ENCODE measurements at places on chromosomes 11 and 22.

DNA sequence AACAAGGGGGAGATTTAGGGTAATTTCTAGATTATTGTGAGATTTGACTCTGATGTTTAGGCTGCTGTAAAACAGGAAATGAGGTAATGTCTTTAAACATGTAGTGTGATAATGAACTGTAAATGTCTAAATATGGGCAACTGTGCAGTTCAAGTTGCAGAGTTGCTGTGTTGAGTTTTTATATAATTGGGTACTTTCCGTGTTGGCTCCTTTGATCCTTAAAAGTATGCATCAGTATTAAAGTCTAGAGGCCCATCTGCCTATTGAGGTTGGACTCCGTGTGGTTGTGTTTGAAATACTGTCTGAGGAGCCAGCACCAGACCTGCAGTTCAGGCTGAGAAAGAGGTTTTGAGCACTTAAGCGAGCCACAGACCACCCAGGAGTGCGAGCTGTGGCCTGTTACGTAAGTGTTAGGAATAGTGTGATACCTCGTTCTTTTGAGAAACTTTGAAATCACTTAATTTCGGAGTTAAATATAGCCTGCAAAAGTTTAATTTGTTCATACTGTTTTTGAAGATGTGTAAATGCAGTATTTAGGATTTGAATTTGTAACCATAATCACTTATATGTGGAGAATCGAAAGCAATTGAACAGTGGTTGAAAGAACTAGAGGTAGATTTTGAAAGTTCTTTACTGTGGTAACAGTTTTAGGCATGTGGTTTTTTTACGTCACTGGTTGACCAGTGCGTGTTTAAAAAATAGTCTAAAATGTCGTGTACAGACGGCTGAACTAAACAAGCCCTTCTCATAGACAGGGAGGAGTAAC, 9.0 kb downstream of the FAM118A start:
- DNase-seq = no peak

DNA sequence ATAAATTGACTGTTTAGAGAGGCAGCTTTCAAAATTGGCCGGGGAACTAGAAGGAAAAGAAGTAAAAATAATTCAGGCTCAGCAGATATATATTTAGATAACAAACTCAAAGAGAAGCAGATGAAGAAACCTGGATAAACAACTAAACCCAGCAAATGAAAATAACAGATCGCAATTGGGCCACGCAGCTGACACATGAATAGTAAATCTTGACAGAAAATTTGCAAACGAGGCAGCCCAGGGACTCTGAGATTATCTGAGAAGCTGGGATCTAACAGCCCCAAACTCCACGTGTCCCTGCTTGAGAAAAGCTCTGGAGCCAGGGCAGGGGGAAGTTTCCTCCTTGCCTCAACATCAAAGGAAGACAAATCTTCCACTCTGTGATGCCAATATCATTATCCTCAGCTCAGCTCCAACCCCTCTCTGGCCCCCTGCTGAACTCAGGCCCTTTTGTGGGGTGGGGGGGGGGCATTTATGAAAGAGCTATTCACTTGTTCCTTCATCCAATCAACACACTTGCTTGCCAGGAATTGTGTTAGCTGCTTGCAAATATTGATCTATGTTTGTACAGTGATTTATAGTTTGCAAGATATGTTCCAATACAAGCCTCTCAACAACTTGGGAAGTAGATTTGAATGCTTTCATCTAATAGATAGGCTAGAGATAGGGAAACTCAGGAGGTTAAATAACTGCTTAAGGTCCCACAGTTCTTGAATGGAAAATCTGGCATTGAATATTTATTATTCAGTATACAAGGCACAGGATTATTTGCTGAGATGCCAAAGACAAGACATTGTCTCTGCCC, 72.5 kb upstream of the C11orf87 start:
- no peak for DNase-seq

DNA sequence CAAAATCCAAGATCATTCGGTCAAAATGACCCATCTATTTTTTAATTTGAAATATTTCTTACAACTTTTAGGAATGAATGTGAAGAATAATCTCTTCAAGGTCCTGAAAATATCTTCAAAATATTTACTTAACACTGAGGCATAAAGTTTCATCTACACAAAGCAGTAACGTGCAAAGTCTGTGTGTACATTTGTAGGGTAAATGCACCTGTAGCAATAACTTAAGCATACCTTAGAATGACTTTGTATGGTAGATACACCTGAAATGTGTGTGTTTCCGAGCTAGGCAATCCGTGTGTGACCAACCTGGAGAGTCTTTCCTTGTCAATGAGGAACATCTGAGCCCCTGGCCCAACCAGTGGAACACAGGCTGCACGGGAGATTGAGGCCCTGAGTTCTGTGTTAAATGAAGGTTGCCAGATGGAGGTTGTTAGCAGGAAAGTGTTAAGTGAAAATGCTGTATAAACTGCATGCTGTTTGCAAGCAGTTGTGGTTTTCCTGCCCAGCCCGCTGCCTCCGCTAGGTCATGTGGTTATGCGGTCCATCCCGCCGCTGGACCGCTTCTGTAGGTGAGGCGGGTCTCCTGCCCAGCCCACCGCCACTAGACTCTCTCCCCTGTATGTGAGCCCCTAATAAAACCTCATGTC, 7.6 kb upstream of the CTR9 start:
- DNase-seq = no peak

GRCh38 chr11:64074239-64074638, 38.5 kb downstream of the FLRT1 start:
- DNase-seq = peak; percentile 63

DNA sequence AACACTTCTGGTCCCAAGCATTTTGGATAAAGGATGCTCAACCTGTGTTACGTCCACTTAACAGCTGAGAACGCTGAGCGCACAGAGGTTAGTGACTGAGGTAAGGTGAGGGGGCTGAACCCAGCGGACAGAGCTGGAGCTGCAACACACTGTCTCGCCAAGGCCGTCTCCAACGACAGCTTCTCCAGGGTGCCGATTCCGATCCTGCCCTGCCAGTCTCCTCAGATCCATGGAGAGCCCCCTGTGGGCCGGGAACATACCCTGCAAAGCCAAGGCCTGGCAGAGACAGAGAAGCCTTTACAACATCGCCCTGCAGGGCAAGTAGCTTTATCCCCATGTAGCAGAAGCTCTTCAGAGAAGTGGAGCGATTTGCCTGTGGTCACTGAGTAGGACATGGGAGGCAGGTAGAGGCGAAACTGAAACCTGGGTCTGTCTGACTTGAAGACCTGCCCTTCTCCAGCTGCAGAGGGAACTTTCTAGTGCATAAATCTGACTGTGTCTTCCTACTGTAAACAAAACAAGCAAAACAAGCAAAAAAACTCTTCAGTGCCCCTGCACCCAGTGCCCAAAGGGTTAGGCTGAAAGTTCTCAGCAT, 72.8 kb downstream of the SCUBE1 start:
- DNase-seq = no peak

GRCh38 chr11:47071341-47071740, 105.3 kb downstream of the ARFGAP2 start:
- no peak for DNase-seq

- no peak for DNase-seq
These were observed 170.2 kb downstream of the DCDC1 start for GRCh38 chr11:31199378-31199777.

DNA sequence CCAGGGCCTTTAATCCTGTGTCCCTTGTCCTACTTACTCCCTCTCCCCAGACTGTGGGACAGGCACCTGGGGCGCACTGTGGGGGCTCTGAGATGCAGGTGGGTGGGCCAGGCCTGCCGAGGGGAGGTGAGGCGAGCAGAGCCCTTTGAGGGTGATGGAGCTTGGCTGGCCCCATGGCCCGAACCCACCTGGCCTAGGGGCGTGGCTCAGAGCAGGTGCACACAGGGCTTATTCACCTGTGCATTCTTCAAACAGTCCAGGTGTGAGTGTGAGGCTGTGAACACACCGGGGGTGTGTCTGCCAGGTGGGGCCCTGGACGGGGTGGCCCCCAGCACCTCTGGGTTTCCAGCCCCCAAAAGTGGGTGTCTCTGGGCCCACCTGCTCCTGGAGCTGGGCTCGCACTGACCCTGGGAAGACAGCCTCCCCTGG, 9.0 kb upstream of the MUC5AC start:
- DNase-seq = no peak

GRCh38 chr11:13446444-13446843, 16.6 kb downstream of the BTBD10 start:
- DNase-seq = no peak

GRCh38 chr11:45687836-45688235, 22.4 kb upstream of the CHST1 start:
- DNase-seq = no peak

- no peak for DNase-seq
These were observed 11.1 kb upstream of the TAB1 start for GRCh38 chr22:39388261-39389011.

- DNase-seq = no peak
These were observed 82.4 kb downstream of the FANCF start for GRCh38 chr11:22543261-22543660.

GRCh38 chr22:45696227-45696626, 24.6 kb downstream of the ATXN10 start:
- no peak for DNase-seq

DNA sequence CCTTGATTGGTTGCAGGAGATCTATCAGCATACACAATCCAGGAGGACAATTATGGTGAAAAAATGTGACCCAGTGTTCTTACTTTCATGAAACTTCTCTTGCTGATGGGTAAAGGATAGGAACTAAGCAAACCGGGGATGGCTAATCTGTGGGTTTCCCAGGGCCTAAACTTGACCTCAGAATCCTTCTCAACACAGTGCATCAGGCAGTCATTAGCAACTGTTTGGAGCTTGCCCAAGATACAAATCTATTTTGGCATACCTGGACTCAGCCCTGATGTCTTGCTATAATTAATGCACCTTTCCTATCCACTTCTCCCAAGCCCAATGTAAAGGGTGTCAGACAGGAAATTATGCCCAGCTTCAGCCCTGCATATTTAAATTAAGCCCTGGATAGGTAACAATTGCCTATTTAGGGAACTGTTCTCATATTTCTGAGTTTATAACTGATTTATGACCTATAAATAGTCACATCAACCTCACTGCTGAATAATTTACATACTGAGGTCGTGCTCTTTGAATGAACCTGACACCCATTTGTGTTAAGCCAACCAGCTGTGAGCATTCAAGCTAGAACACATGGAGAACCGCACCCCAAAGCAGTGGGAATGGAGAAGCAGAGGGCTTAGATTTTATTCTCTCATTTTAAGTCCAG, 9.2 kb upstream of the PHF21A start:
- DNase-seq = no peak

- no peak for DNase-seq
These were observed 64.5 kb downstream of the MCHR1 start for GRCh38 chr22:40743768-40744167.

GRCh38 chr11:114416441-114416961, 16.0 kb downstream of the RBM7 start:
- DNase-seq = no peak

- DNase-seq = no peak
These were observed 52.4 kb upstream of the CLMP start for GRCh38 chr11:123247496-123247799.

- DNase-seq = no peak
These were observed 56.8 kb upstream of the GRIA4 start for GRCh38 chr11:105553025-105553424.

- no peak for DNase-seq
These were observed 131.8 kb upstream of the RAG2 start for GRCh38 chr11:36729825-36730224.

GRCh38 chr11:3356858-3357257, 22.1 kb downstream of the ZNF195 start:
- DNase-seq = no peak

DNA sequence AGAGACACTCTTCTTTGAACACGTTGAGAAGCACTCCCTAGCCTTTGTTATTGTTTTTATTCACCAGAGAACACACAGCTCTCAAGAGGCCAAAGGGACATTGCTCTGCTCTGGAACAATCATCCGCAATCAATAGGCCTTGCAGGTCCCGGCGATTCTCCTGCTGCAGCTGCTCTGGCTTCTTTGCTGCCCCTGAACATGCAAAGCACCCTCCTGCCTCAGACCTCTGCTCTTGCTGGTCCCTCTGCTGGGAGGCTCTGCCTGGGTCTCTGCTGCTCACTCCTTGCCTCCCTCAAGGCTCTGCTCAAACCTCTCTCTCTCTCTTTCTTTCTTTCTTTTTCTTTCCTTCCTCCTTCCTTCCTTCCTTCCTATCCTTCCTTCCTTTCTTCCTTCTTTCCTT, 232.7 kb downstream of the DSCAML1 start:
- DNase-seq = no peak

GRCh38 chr11:92276773-92277172, 52.2 kb downstream of the FAT3 start:
- DNase-seq = no peak

Data from H54 (cell line).